ENCODE measurements at places on chromosomes 1 and 21.

GRCh38 chr1:89546934-89547562, 22.4 kb downstream of the LRRC8B start:
- no peak for DNase-seq

GRCh38 chr1:23727362-23727811, 15.9 kb upstream of the ELOA start:
- DNase-seq, result no peak

- peak; percentile 39 for DNase-seq
Observed at GRCh38 chr21:38979271-38980121, 173.8 kb downstream of the ETS2 start.

GRCh38 chr1:229964281-229964680, 102.8 kb upstream of the GALNT2 start:
- no peak for DNase-seq

GRCh38 chr1:157084720-157085119, 14.9 kb downstream of the ETV3L start:
- DNase-seq, result no peak
